Activated T-cell treated with anti-CD3 and anti-CD28 coated beads for 24 hours (primary cell): ENCODE measurements at places on chromosomes 12 and 14.

DNA sequence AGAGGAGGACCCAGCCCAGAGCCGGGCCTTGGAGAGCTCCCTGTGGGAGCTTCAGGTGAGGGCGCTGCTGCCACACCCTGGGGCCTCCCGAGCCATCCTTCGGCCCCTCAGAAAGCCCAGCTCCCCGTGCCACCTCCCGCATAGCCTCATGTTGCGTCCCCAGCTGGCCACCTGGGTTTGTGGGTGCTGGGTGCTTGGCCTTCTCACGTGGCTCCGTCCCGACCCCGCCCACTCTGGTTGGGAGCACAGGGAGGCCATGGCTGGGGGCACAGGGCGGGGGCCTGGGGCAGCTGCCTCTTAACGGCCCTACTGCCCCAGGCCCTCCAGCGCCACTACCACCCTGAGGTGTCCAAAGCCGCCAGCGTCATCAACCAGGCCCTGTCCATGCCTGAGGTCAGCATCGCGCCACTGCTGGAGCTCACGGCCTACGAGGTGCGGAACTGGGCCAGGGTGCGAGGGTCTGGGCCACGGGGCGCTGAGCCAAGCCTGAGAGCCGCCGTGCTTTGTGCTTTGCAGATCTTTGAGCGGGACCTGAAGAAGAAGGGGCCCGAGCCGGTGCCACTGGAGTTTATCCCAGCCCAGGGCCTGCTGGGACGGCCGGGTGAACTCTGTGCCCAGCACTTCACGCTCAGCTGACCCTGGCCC is 7.6 kb downstream of the NOC4L start:
- DNase-seq = no peak

DNA sequence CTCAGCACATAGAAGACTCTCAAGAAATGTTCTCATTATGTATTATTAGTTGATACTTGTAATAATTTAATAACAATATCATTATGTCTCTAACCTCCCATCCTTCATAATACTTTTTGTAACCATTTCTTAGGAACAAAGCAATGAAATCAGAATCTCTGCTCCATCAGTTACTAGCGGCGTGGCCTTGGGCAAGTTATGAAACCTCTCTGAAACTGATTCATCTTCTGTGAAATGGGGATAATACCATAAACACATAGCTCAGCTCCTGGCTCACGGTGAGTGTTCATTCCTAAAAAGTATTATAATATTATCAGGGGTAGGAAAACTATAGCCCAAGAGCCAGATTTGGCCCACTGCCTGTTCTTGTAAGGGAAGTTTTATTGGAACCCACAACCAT is 11.4 kb upstream of the CMKLR1 start:
- no peak for DNase-seq

- DNase-seq = no peak
Observed at GRCh38 chr14:81679226-81679625, 145.6 kb upstream of the SEL1L start.

- DNase-seq = no peak
Observed at GRCh38 chr12:114751712-114752111, 67.7 kb upstream of the TBX3 start.

DNA sequence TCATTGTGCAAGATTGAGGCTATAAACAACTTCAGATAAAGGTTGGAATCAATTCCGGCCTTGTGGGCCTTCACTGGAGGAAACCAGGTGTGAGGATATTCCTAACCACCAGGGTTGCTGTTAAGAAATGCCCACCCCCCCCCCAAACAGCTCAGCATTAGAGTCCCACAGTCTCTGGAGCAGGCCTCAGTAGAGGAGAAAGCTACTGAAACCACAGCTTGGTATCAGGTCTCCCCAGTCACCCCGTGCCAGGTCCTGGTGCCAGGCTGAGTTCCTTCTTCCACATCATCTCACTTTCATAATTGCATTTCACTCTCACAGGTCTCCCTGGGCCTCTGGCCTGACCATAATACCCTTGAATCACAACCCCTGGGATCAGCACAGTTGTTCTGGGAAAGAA is 12.5 kb downstream of the GALNT6 start:
- DNase-seq = no peak

GRCh38 chr12:62632411-62632918 is 165.8 kb downstream of the MON2 start:
- no peak for DNase-seq

DNA sequence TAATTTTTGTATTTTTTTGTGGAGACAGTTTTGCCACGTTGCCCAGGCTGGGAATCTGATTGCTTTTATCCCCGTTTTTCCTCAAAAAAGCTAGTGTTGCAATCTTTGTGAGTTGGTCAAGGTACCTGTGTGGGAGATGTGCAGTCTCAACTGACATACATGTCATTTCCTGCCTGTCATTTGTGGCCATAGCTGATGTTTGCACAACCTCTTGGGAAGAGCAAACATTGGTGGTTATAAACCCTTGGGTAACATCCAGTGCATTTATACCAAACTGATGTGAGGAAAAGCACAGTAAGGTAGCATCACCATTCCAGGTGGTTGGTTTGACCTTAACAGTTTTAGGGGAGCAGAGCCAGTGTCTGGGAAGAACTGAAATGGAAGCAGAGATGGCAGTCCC is 54.7 kb downstream of the ATG14 start:
- no peak for DNase-seq

DNA sequence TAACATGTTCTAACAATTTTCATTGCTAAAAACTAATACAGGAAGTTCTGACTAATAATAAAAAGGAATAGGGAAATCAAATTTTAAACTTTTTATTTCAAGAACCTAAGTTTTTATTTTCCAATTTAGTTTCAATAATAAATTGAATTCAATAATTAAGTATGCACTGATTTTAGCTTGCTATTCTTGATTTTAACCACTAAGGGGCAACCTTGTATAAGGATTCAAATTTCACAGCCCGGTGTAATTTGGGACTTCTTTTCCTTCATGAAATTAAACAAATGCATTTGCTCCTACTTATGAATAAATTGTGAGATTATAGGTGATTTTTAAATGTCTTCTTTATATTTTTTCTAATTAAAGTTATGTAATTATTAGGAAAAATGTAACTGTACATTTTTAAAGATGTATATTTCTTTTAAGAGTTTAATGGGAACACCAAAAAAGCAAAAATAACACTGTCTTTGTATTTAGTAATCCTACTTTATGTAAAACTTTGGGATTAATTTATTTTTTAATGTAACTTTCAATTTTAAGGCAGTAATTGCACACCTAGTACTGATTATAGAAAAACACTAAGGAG is 241.4 kb upstream of the PDZRN4 start:
- no peak for DNase-seq

DNA sequence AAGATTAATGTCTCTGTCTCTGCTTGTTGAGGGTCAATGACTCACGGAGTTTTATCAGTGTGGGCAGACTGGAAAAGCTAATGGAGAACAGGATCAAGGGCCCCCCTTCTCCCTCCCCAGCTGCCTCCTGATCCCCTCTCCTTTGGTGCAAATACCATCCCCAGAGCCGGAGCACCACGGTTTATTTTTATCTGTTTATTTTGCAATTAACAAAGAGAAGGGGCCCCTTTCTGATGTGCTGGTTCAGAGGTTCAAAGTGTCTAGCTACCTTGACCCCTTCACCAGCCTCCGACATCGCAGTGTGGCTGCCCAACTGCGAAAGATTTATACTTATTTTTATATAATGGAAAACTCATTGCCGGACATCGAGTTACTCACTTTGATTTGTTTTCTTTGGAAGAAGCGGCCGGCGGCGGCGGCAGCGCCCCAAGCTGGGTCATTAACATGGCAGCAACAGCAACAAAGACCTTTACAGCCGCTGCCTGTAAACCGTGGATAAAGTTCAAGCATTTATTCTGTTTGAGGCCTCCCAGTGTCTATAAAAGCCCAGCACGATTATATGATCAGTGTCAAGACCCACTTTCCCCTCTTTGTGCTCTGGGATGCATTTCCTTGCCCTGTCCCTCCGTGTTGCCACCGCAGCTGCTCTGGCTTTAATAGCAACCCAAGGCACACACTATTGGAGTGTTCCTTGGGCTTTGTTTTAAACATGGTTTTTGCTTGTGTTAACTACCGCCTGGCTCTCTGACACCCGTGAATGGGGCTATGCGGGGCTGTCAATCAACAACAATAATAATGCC is 47.4 kb upstream of the PARP11 start:
- DNase-seq = no peak

GRCh38 chr12:48768147-48768546 is 20.7 kb downstream of the ADCY6 start:
- no peak for DNase-seq

GRCh38 chr12:34336619-34337465 is 314.5 kb downstream of the ALG10 start:
- no peak for DNase-seq

GRCh38 chr12:64571411-64571810 is 38.9 kb upstream of the RASSF3 start:
- no peak for DNase-seq

- DNase-seq = no peak
Observed at GRCh38 chr14:66530526-66530925, 22.6 kb downstream of the GPHN start.

GRCh38 chr12:89064780-89065179 is 287.5 kb downstream of the DUSP6 start:
- no peak for DNase-seq

- DNase-seq = no peak
Observed at GRCh38 chr14:89407856-89408255, 9.2 kb downstream of the FOXN3 start.

DNA sequence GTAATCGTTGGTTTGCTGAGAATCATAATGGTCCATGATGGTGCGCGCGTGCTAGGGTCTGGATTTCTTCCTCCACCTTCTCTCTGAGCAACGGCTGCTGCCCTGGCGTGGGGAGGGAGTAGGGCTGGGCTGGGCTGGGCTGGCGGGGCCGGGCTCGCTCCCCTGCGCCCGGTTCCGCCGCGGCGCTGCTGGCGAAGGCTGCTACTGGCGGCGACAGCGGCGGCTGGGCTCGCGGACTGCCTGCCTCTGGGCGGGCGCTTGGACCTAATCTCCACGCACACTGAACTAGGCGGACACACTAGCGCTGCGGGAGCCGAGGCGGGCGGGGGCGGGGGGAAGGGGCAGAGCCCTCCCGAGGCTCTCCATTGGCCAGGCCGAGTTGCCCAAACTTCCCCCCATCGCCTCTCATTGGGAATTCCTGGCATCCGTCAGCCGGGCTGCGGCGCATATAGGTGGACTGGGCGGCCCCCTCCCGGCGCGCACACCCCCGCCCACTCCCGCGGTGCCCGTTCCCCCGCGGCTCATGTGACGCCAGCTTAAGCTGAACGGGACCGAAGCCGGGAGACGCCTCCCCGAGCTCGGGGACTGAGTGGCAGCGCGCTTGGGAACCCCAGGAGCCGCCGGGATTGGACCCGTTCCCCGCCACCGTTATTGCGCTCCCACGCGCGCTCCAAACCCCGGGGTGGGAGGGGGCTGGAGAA is at the start of gene ACTN1:
Gene ACTN1 (minus strand): TSS at position 282 of the 701 bp plus-strand sequence. CDS start 246 bp downstream, at position 36.
- DNase-seq = peak; percentile 64

GRCh38 chr14:94880106-94880505 is 110.2 kb upstream of the GSC start:
- DNase-seq = no peak

DNA sequence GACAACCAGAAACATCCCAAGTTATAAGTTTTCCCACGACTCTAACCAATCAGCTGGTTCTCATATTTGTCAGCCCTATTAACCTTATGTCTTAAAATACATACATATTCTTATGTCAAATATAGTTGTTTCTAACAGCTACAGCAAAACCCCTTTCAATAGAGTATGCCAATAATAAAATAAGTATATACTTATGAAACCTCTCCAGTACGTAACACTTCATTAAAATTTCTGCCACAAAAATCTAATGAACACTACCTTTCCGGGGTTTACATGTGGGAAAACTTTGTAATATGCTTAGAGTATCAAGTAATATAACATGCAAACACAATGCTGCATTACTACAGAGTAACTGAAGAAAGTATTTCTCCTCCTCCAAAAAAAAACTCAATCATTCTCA is 1.8 kb downstream of the LRP6 start:
- no peak for DNase-seq

GRCh38 chr12:115740586-115741155 is 536.8 kb downstream of the MED13L start:
- no peak for DNase-seq

DNA sequence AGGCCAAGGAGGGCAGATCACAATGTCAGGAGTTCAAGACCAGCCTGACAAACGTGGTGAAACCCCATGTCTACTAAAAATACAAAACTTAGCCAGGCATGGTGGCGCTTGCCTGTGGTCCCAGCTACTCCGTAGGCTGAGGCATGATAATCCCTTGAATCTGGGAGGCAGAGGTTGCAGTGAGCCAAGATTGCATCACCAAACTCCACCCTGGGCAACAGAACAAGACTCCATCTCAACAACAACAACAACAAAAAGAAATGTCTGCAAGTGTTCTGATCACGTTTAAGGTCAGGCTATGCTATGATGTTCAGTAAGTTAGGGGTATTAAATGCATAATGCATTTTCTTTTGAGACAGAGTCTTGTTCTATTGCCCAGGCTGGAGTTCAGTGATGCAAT is 6.7 kb upstream of the PLD4 start:
- DNase-seq = no peak

DNA sequence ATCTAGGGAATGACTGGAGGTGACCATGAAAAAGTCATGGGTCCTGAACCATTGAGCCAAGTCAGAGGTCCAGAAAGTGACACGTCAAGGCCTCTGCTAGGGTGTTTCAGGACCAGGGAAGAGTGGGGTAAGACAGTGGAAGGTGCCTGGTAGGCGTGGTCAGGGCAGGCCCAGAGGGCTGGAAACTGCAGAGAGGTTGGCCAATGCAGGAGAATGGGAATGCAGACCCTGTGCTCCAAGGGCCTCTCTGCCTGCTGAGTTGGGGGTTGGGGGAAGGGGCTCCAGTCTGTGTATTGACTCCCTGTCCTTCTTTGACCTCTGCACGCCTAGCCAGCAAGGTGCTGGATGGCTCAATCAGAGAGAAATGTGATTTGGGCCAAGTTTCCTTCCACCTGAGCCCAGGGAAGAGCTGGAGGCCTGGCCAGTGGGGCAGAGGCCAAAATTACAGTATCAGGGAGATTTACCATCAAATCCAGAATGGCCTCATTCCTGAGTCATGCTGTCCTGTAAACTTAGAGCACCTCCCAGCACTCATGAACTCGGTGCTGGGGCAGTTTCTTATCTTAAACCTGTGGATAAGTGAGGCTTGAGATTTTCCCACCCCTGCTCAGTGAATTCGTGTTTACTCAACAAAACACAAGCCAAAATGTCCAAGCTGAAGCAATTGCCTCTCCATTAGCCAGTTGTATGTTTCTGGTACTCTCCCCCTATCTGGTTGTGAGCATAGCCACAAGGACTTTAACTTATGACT is 24.4 kb downstream of the IRF2BPL start:
- DNase-seq = no peak

GRCh38 chr14:68976160-68977067 is 2.7 kb downstream of the ACTN1 start:
- no peak for DNase-seq

GRCh38 chr12:104175726-104176247 is 37.8 kb upstream of the NFYB start:
- no peak for DNase-seq

- no peak for DNase-seq
Observed at GRCh38 chr14:99413172-99413571, 67.5 kb downstream of the SETD3 start.

GRCh38 chr14:64705381-64706118 is 1.3 kb downstream of the PLEKHG3 start:
- no peak for DNase-seq

GRCh38 chr14:56057071-56057741 is 61.0 kb upstream of the PELI2 start:
- DNase-seq = no peak
